ENCODE measurements at places on chromosomes 7 and 10.

DNA sequence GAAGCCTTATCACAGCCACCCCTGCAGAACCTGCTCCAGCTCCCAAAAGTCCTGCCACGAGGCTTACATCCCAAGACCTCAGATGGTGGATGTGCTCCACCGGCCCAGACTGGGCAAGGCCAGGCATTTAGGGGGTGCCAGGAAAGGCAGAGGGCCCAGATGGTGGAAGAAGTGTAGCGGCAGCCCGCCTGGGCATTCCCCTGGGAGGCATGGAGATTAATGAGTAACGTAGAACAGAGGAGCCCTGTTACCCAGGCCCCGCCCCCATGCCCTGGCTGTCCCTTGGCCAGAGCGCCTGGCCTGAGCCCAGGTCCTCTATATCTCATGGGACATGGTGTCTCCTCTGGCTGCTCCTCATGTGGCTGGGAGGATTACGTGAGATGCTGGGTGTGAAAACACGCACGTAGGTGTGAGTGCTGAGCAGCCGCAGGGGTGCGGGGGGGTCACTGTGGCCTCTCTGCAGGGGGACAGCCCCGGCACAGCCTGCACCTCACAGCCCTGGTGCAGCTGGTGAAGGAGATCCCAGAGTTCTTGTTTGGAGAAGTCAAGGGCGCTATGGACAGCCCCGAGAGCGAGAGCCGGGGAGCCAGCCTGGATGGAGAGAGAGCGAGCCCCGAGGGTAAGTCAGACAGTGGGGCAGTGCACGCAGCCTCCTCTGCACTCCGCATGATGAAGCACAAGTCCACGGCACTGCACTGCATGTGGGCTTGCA, 52.9 kb downstream of the ZNF467 start:
- peak; percentile 26 for DNase-seq

DNA sequence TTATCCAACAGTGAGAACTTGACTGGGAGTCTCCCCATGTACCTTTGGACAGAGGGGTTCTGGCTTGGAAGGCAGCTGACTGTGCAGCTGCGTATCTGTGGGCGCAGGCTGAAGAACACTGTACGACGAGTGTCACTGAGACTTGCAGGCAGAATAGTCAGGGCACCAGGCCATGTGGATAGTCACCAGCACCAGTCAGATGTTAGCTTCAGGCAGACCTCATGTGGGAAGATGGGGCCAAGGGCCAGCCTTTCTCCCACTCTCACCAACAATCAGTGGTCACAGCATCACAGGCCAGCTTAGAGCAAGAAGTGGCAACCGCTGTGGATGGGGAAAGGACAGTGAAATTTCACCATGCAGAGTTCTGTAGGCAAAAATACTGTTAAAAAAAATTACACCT, 43.4 kb upstream of the GJD4 start:
- no peak for DNase-seq

GRCh38 chr7:80277434-80278427, 143.1 kb downstream of the GNAI1 start:
- no peak for DNase-seq

- DNase-seq = no peak
Observed at GRCh38 chr10:131744346-131744745, 156.5 kb upstream of the PPP2R2D start.

- no peak for DNase-seq
Observed at GRCh38 chr10:87619705-87620104, 40.0 kb upstream of the PAPSS2 start.

- DNase-seq = no peak
Observed at GRCh38 chr10:115830265-115830970, 442.6 kb downstream of the GFRA1 start.

- peak; percentile 60 for DNase-seq
Observed at GRCh38 chr10:102718220-102718619, 3.8 kb downstream of the SFXN2 start.

DNA sequence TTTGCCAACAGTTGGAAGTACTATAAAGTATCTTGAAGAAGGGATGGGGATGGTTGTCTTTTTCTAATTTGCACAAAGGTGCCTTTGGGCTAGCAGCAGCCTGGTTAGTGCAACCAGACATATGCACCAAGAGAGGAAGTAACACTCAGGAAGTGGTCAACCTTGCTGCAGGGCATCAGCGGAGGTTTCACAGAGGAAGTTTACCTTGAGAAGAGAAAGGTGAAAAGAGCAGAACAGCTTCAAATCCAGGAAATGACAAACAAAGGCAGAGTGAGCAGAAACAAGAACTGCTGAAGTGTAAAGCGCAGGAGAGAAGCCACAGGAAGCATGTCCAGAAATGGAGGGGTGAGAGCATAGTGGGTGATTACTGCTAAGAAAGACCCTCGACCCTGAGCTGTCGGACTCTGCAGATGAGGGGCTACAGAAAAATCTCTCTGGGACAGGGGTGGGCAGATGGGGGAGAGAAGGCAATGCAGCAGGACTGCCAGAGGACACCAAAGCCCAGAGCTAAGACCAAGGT, 66.9 kb downstream of the STK17A start:
- no peak for DNase-seq

DNA sequence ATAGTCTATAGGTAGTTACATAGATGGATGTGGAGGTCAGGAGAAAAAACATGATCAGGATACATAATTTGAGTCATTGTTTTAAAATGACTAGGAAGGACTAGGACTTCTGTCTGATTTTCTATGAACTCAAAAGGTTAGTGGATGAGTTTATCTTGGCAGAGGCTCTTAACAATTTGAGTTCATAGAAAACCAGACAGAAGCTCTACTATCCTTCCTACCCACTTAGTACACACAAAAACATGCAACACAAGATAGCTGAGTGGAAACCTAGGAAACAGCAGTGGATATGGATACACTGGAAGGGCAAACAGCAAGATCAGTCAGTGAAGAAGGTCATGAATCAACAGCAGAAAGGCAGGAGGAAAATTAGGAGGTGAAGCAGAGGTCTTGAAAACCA, 84.6 kb downstream of the VPS50 start:
- no peak for DNase-seq

DNA sequence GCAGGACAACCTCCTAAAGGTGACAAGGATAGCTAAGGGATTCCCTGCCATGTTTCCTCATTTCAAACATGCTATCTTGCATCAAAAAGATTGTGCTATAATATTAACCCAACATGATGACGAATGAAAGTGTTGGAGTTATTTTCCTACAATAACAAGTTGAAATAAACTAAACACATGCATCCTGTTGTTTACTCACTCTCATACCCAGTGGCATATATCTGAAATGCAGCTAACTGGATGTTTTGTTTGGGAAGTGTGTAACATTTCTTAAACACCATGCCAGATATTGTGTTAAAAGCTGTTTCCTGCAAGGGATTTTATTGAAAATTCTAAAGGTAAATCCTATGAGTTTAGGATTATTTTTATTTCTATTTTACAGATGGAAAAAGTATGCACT, 139.6 kb downstream of the TFPI2 start:
- DNase-seq = no peak

- no peak for DNase-seq
Observed at GRCh38 chr7:3893151-3893788, 592.2 kb downstream of the SDK1 start.

- DNase-seq = no peak
Observed at GRCh38 chr10:115092258-115092554, 959 bp upstream of the ATRNL1 start.

- no peak for DNase-seq
Observed at GRCh38 chr7:14868937-14869336, 33.6 kb downstream of the DGKB start.

DNA sequence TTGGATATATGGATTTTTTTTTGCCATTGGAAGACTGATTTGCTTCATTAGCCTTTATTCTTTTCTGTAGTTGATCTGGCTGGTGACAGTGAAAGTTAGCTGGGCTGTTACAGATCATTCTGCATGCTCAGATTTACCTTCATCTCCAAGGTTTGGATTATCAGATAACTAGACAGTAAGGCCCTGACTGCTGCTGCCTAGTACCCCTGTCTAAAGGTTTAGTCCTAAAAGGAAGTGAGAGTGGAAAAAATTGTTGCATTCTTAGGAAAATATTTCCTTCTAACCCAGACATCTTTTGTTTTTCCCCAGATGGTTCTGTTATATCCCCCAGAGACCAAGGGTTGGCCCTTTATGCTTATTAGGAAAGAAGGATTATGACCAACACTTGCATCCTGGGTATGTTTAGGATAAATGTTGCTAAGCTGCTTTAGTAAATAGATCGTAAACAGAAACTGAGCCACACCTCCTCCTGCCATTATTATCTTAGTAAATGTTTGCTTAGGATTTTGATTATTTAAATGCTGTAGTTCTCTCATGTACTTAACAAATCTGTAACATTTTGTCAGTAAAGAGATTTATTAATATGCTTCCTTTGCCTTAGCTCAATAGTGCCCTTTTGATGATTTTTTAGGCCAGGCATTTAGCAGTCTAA, 44.4 kb downstream of the MCU start:
- DNase-seq = no peak

GRCh38 chr10:105358911-105359310, 717.8 kb downstream of the SORCS3 start:
- DNase-seq = no peak

DNA sequence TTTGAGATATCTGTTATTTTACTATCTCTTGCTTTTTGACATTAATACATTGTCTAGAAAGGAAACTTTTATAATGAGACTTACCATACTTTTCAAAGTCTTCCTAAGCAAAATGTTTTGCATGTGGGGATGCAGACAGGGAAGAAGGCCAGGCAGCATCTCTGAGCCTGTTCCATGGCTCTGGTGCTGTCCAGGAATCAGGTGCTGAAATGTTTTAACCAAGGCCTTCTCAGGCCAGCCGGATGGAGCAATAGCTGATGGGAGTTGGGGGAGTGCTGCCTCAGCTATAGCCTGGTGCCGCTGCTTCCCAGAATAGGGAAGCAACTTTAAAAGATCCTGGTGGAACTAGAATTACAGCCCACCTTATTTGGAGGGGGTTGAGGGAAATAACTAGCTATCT, 38.5 kb downstream of the CRTAC1 start:
- peak; percentile 66 for DNase-seq

DNA sequence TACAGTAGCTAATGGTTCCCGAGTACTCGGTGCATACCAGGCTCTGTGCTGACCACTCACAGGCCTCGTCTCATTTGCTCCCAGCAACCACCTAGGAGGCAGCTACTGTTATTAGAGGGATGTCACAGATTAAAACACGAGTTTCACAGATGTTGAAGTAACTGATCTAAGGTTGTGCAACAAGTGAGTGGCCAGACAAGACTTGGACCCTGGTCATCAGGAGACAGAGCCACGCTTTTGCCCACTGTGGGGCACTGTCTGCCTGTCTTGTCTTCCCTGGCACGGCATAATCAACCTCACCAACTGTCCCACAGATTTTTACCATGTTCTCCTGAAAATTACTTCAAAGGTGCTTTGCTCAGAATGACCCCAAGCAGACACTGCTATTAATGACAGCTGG, 111.6 kb upstream of the HABP2 start:
- DNase-seq = no peak

GRCh38 chr7:28933846-28934320, 24.2 kb downstream of the TRIL start:
- DNase-seq = no peak
